Hematopoietic multipotent progenitor cell treated with erythropoietin and hydrocortisone succinate and interleukin-3 and kit ligand, for 8 days (in vitro differentiated cells): ENCODE measurements at places on chromosomes 2 and 18.
A peak's percentile ranks its signal among the peaks of the same experiment; 100 is the strongest.

DNA sequence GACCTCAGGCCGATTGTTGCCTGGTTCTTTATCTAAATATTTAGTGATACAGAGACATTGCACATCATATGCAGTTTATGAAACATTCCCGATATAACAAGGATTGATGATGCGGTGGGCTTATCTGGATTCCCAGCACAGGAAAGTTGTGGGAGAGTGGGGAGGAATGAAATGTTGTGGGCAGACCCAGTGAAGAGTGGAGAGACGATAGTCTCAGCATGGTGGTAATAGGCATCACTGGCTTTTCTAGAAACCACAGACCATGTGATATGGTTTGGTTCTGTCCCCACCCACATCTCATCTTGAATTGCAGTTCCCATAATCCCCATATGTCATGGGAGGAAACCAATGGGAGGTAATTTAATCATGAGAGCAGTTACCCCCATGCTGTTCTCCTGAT is 34.8 kb upstream of the RND3 start:
- DNase-seq, result no peak

GRCh38 chr2:161130354-161130753 is 29.9 kb upstream of the TANK start:
- DNase-seq, result no peak

DNA sequence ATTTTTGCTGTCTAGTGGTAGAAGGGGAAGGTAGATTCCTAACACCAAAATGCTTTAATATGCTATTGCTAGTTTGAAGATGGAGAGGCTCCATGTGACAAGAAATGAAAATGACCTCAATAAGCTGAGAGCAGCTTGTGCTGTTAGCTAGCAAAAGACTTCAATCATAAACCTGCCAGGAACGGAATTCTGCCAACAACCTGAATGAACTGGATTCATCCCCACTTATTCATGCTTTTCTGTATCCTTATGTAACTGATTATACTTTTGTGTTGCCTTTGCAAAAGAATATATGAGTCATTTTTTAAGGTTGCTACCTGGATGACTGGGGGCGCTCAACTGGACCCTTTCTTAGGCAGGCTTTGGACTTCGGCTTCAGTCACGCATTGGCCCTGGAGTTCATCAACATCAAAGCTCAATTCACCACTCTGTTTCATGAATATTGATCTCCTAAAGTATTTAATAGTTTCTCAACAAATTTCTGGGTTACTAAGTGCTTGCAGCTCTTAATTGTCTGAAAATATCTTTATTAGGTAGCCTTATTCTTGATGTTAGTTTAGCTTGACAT is 97.5 kb upstream of the KCNJ3 start:
- no peak for DNase-seq

- no peak for DNase-seq
Measured at GRCh38 chr2:73006969-73007710, 64.4 kb downstream of the SFXN5 start.

GRCh38 chr18:48762022-48762421 is 188.7 kb downstream of the SMAD7 start:
- DNase-seq, result no peak

DNA sequence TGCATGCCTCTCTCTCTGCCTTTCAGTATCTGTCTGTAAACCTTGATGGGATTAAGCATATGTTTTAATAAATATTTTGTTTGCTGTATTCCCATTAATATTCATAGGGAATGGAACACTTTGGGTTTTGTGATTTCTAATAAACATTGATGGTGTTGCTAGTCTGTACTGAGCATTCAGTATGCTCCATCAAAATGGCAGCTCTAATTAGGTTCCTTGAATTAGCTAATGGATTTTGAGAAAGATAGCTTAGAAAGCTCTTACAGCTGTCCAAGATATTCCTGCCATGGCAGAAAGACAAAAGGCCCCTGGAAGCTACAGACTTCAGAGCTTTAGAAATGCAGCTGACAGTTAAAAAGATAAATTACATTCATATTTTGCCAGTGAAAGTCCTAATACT is 199.2 kb upstream of the NRP2 start:
- DNase-seq, result no peak

DNA sequence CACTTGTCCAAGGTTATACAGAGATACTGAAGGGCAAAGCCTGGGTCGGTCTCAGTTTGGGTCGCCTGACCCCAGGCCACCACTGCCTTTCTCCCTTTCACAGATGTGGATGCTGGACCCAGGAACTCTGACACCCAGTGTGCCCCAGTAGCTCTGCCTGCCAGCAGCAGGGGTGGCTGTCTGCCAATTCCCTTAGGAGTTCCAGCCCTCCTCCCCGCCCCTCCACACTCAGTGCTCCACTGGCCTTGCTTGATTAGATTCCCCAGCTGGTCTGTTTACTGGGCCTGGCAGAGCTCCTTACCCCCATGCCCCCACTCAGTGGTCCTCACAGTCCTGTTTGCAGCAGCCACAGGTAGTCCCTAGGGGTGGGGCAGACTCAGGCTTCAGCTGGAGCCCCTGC is 75.5 kb downstream of the NPAS2 start:
- peak; percentile 72 for DNase-seq

DNA sequence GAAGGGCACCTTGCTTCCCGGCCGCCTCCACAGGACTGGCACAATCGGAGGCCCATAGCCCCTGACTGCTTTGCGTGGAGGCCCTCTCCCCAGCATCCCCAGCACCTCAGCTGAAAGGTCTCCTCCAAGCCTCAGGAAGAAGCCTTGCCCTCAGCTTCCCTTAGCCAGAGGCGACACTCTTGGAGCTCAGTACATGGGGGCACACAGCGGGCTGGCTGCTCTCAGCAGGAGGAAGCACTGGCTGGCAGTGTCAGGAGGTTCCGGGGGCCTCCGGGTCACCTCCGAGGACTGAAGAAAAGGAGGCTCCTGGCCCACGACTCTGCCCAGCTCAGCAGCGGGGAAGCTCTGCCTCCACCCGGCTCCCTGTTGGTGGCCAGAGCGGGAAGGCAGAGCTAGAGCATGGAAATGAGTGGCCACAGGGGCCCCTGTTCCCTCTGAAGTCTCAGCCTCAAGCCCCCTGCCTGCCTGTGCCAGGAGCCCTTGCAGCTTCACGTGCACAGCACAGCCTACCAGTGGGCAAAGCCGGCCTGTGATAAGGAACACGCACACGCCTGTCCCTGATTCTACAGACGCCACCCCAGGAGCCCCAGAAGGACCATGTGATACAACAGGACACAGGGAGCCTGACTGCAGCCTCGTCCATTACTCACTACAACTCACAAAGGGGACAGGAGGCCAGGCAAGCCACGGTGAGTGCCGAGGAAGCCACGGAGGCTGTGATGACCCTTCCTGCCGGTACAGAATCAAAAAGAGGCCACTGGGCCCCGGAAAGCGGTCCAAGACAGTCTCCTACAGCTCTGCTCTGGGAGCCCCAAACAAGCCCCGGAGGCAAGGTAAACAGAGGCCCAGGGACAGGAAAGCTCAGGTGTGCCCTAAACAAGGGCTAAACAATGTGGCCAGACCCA is 15.5 kb downstream of the HDAC4 start:
- DNase-seq, result no peak

DNA sequence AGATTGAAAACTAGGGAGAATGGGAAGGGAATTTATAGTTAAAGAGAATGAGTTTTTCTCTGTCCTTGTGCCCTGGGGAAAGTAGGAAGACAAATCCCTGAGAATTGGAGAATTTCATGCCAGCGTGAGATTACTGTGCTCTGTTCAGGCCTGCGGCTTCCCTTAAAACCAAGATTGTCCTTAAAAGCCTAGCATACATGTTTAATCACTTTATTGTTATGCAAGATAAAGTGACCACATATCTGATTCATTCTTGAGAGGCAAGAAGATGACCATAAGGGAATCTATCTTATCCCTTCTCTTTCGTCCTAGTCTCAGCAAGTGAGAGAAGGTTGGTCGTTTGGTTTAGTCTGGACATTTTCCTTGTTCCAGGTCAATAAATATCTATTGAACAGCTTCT is 75.9 kb downstream of the ADCYAP1 start:
- no peak for DNase-seq

DNA sequence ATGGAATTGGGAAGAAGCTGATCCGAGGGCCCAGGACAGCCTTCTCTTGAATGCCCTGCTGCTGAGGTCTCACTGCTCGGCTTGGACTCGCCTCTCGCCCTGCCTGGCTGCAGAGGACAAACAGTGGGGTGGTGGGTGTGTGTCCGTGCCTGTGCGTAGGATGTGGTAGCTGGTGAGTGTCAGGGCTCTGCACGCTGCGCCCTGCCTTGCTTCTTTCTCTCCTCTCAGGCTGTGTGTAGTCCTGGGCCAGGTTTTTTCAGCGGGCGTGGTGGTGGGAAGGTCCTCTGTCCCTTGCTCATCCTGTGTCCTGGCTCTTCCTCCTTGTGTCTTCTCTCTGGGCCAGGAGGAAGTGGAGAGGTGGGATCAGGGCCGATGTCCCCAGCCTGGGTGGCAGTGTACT is 44.8 kb downstream of the RRM2 start:
- DNase-seq, result no peak

DNA sequence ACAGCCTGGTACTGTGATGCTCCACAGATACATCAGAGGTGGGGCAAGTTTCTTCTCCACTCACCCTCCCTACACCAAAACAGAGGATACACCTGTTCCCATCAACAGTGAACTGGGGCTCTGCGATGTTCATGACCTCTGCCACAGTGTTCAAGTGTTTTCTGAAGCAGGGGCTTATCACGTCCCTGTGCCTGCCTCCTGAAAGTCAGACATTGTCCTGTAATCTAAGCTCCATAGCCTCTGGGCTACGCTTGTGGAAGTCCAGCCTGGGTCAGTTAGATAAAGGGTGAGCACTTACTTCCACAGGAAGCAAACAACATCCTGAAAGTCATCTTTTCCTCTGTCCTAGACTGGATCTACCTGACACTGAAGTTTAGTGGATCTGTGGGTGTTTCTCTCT is 20.2 kb upstream of the MRO start:
- no peak for DNase-seq

- DNase-seq, result no peak
Measured at GRCh38 chr2:241279413-241279812, 36.1 kb downstream of the HDLBP start.

DNA sequence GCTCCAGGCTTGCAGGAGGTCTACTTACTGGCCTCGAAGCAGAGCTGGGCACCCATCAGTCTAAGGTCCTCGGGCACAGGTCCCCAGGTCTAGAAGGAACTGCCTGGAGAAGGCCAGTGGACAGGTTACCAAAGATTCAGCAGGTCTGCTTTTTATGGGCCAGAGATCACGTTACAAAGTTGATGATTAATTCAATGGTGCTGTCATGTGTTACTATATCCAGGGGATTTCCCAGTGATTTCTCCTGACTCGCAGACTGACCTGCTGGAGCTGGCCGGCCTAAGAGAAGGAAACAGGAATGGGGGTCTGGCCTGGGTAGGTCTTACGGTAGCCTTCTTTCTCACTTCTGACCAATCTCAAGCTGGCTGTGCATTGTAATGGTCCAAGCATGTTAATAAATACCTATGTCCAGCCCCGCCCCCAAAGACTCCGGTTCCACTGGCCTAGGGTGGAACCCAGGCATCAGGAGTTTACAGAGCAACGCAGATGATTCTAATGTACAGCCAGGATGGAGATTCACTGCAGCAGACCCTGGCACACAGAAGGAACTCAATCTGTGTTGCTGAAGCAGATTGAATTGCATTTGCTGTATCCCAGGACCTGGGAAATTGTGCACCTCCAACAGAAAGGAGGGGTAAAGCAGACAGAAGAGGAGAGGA is at the start of gene NEURL3:
TSS of gene NEURL3 (minus strand) at position 127 of the 659 bp plus-strand sequence. CDS start at position 56, 71 bp downstream.
- DNase-seq, result no peak

- no peak for DNase-seq
Measured at GRCh38 chr2:124318913-124319312, 293.8 kb downstream of the CNTNAP5 start.

GRCh38 chr18:27887711-27888495 is 289.0 kb downstream of the CDH2 start:
- no peak for DNase-seq

DNA sequence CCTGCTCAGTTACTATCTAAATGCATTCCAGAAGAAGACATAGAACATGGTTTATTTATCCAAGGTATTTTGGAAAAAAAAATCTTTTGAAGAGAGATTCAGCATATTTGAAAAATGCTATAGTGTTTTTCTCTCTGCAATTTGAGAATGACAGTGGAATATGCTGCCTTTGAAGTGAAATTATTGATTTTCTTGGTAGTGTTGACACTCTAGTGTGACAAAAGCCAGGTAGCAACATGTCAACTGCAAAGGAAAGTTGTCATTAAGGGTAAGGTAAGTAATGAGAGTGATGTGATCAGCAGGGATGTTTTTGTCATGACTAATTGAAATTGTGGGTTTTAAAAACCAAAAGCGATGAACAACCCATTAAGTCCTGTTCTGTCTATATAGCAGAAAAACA is 1387.1 kb upstream of the TMEFF2 start:
- DNase-seq, result no peak

GRCh38 chr2:219292616-219293015 is 13.4 kb downstream of the DNAJB2 start:
- DNase-seq, result no peak

DNA sequence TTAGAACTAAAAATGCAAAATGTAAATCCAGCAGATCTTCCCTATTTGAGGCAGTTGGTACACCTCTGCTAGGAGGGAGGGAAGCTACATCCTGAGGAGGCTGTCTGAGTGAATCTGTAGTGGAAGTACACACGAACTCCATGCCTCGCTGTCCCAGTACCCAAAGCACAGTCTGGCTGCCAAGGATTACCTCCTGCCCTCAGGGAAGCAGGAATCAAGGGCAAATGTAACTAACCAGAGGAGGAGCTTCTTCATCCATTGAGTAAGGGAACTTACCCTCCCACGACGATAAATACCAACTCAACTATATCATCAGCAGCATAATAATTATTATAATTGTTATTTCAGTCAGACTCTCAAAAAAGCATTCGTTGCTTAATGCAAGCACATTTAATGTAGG is 2.1 kb downstream of the DHRS9 start:
- no peak for DNase-seq

- no peak for DNase-seq
Measured at GRCh38 chr2:37928377-37928776, 3.3 kb downstream of the RMDN2 start.

- DNase-seq, result no peak
Measured at GRCh38 chr2:26459991-26460612, 17.8 kb downstream of the OTOF start.

DNA sequence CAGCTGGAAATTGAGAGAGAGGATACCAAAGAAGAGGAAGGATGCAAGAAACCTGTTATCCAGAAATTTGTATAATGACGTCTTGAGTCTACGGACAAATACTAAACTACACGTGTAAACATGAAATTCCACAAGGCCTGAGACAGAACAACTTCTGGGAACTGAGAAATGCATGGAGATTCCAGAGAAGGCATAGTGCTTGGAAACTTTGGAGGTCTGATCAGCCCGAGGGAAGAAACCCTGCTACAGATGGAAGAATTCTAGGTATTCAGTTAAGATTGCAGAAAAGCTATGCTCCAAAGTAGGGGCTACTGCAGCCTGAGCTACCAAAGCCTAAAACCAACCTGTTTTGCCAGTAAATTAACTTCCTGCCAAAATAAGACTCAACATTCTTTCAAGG is 120.4 kb downstream of the PDCL3 start:
- DNase-seq, result no peak

- no peak for DNase-seq
Measured at GRCh38 chr2:48107326-48107925, 201.1 kb upstream of the FBXO11 start.

GRCh38 chr18:40739029-40739428 is 1216.0 kb upstream of the PIK3C3 start:
- DNase-seq, result no peak
